ENCODE measurements at places on chromosomes 2 and 18.

GRCh38 chr2:127465258-127465657, 47.0 kb downstream of the PROC start:
- DNase-seq = no peak

- DNase-seq = no peak
Observed at GRCh38 chr2:239636808-239637207, 236.0 kb upstream of the HDAC4 start.

DNA sequence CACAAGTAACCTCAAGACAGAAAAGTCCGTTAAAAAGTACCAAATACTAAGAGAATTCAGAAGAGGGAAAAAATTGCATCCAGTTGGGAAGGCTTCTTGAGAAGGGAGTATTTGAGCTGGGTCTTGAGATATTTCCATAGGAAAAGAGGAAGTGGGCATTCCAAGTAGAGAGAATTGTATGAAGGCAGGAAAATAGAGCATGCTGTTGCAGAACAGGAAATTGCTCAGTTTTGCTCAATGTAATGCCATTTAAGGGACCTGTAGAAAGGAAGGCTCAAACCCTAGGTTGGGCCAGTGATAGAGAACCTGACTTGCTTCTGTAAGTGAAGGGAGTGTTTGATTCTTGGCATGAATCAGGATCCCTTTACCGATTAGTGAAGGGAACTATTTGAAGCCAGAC, 1.0 kb upstream of the ZC3H8 start:
- DNase-seq = no peak

DNA sequence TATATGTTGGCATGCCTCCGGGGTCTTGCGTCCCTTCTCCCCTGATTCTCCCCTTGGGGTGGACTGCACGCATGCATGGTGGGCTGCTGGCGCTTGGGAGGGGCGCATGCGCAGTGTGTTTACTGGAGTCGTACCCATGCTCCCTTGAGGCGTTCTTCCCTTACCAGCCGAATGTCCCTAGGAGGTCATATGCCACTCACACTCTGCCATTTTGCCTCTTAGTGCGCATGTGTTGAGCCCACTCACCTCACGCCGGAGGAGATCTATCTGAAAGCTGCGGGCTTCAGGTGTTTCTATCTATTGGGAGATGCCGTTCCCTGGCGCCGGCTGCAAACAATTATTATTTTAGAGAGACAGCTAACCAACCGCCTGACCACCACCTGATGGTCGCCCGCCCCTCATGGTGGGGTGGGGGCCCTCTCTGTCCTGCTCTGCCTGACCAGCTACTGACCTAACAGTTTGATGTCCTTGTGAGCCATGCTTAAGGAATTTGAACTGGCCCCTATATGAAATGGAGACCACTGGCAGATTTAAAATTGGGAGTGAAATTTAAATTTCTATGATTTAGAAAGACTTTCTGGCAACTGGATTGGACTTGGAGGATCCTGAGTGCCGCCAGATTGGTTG, 179.6 kb downstream of the RNF144A start:
- no peak for DNase-seq

- DNase-seq = no peak
Observed at GRCh38 chr18:22933966-22934423, 867 bp downstream of the RBBP8 start.

DNA sequence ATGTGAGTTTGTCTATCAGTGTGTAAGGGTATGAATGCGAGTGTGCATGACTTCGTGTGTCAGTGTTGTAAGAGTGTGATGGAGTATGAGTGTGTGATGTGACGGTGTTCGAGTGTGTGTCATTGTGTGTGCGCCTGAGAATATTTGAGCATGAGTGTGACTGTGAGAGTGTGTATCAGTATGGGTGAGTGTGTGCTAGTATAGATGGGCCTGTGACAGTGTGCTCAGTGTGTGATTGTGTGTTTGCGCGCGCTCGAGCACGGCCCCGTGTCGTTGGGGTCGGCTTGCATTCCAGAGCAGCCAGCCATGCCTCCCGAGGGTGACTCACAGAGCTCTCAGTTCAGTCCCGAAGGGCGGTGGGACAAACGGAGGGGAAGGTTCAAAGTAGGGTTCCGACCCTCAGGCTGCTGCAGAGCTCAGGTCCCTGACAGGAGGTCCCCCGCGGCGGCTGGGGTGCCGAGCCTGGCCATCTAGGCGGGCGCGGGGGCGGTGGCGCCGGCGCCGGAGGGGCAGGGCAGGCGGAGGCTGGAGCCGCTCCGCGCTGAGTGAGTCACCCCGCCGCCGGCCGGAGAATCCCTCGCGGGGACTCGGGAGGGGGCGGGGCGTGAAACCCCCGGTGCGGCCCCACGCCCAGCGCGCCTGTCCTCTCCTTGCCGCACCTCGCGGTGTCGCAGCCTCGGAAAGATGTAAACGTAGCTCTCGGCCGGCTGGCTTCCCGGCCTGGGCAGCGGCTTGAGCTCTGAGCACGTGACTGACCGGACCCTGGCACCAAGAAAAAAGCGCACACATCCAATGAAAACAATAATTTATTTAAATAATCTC, 3.8 kb downstream of the DLX2 start:
- DNase-seq = no peak

- no peak for DNase-seq
Observed at GRCh38 chr2:43412114-43412753, 183.6 kb downstream of the THADA start.

GRCh38 chr2:23289671-23290070, 95.3 kb upstream of the KLHL29 start:
- DNase-seq = no peak

GRCh38 chr2:67726416-67726815, 329.3 kb downstream of the ETAA1 start:
- DNase-seq = no peak

DNA sequence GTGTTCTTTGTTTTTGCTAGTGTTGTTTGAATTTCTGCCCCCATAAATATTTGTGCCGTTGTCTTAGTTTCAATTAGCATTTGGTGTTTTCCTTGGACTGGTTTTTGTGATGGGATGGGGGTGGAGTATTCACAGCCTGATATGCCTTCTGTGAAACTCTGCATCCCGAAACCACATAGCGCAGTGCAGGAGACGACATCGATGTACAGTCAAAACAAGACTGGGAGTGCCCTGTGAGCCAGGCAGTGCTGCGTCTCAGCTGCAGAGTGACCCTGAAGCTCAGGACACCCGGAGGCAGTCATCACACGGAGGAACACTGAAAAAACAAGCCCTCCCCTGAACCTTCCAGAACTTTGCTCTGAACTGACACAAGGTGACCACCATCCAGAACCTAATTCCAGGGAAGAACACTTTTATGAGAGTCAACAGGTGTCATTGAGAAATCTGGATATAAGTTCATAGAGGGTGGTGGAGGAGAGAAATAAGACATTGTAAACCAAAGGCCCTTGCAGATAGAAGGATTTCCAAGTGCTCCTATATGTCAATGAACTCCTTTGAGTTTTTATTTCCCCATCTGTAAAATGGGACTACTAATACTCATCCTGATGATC, 61.2 kb upstream of the CABLES1 start:
- DNase-seq = no peak

DNA sequence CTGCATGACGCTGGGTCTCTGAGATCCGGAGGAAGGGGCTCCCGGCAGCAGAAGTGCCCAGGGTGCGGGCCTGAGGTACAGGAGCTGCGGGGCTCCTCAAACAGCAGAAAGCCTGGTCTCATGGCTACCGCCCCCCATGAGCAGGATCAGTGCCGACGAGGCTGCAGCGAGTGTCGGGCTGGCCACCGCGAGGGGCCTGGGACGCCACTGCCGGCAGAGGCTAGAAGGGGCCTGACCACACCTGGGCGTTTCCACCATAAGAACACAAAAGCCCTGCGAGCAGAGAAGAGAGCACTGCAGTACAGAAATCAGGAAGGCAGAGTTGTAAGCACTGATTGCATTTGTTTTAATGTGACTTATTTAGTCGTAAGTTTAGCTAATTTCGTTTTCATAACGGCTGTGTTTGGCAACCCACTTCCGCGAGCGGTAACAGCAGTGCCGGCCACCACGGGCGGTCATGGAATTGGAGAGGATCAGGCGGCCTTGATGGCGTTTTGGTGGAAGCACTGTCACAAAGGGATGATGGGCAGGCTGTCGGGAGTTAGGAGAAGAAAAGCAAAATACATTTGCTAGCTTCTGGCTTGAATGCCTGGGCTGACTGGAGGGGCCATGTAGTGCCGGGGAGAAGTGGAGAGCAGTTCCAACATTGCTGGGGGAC, 117.4 kb downstream of the HDAC4 start:
- DNase-seq = no peak

GRCh38 chr2:44934038-44934982, 7.2 kb upstream of the SIX3 start:
- no peak for DNase-seq

DNA sequence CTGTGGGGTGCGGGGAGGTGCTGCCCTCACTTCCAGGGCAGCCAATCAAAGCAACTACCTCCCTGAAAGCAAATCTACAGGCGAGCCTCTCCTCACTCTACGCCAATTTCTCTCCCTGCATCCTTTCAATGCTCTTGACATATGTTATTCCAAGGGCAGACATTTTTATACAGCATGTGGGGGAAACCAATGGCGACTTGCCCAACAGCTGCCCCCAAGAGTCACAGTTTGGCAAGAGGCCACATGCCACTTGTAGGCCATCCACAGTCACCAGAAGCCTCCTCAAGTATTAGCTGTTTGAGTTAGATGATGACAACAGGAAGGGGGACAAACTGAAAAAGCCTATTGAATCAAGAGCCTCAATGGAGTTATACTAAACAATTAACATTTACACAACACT, 114.6 kb downstream of the MYO5B start:
- no peak for DNase-seq

DNA sequence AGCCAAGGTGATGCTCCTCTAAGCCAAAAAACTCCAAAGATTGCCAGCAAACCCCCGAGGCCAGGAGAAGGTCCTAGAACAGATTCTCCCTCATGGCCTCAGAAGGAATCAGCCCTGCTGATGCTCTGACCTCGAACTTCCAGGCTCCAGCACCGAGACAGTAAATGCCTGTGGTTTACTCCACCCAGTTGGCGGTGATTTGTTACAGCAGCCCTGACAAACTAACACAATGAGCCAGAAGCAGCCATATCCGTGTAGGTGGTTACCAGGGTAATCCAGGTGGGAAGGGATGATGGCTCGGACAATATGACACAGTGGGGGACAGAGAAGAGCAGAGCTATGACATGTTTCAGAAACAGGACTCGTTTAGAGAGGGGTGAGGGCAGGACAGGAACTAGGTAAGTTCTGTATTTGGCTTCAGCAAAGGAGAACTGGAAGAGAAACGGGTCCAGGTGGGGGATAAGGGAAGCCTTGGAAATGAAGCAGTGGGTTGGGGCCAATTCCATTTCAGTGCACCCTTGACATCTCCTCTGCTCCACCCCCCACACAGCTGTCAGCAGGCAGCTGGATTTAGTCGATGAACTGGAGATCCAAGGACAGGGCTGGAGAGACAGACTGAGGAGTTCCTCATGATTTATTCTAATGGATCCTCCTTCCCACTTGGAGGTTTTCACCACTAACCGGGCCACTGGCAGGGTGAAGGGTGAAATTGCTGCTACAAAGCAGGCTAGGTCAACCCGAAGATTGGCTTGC, 179.7 kb upstream of the SH3BP4 start:
- peak; percentile 42 for DNase-seq

GRCh38 chr2:55618275-55619055, 1.0 kb upstream of the PPP4R3B start:
- DNase-seq = peak; percentile 30

DNA sequence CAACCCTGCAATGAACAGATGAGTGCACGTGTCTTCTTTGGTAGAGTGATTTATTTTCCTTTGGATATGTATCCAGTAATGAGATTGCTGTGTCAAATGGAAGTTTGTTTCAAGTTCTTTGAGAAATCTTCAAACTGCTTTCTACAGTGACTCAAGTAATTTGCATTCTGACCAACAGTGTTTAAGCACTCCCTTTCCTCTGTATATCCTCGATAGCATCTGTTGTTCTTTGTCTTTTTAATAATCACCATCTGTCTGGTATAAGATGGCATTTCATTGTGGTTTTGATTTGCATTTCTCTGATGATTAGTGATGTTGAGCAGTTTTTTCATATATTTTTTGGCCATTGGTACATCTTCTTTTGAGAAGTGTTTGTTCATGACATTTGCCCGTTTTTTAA, 1608.3 kb upstream of the ZEB2 start:
- no peak for DNase-seq

- DNase-seq = no peak
Observed at GRCh38 chr2:238872026-238872425, 24.1 kb downstream of the TWIST2 start.

DNA sequence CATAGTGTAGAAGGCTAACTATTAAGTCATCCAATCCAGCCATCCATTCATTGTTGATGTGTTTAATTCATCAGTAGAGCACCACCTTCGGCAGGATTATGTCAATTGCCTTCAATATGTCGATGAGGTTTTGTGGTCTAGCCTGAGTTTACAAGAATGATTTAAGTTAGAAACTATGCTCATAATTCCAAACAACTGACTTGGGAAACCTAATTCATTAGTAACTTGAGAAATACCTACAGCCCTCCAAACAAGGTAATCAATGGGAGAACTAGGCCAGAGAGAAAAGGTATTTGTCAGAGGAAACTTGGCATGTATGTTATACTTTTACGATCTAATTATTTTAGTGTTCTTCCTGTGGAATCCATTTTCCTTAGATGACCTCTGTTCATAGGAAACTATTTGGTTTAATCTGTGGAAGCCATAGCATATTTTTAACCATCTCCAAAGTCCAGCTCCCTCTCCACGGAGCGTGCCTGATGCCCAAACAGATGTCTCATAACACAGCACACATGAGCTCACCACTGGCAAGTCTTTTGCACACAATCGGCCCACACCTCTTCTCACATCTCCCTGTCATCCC, 148.5 kb downstream of the GFPT1 start:
- no peak for DNase-seq

GRCh38 chr2:196142825-196143224, 28.6 kb downstream of the STK17B start:
- DNase-seq = no peak

DNA sequence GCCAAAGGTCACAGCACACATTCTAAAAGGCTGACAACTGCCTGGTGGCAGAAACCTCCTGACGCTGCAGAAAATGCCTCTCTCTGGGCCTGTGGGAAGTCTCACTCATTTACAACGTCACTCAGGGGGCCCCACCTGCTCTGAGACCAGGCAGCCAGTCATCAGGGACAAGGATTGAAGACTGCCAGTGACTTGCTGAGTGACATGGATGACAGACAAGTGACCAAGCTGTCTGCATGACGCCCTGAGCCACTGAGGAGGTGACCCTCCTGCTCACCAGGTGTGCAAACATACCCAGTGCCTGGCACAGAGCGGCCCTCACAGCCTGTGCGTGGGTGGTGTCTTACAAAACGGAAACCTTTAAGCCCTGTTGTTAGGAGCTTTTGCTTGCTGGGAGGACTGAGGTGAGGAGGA, 392.4 kb downstream of the TNS1 start:
- no peak for DNase-seq

- no peak for DNase-seq
Observed at GRCh38 chr2:33339269-33339668, 137.2 kb upstream of the RASGRP3 start.

DNA sequence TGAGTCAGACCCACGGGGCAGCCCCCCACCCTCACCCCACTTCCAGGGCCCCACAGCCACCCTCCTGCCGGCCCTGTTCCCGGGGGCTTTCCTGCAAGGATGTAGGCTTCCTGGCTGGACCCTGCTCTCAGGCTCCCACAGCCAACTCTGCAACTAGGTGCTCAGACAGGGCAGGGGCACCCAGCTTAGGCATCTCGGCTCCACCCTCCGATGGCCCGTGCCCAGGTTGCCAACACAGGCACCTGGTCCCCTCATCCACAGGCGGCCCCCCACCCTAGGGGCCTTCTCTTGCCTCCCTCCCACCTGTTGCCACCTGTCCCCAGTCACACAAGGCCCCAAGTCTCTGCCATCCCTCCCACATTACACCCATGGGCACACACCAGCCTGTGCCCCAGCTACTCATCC, 34.6 kb downstream of the HS6ST1 start:
- no peak for DNase-seq
